ENCODE measurements at places on chromosomes 7 and 10. TPM values are rescaled to one million over a fixed set of nuclear protein-coding genes. Genes with fewer than 3 reads are reported as not detected.

FKBP9 gene
- total RNA-seq, result 2.4 TPM

PLEKHS1 gene
- 0.05 TPM for total RNA-seq

CALN1 gene
- not detected for total RNA-seq

TMEM130 gene
- 0.42 TPM for total RNA-seq

SLC13A4 gene
- total RNA-seq, result not detected

CPXM2 gene
- not detected for total RNA-seq

PRKG1 gene
- not detected for total RNA-seq

PPP1R3C gene
- total RNA-seq, result not detected

MSMB gene
- not detected for total RNA-seq

AKR1C8 gene
- 0.22 TPM for total RNA-seq

PCDH15 gene
- not detected for total RNA-seq

ENTPD1 gene
- 26.3 TPM for total RNA-seq

GATA3 gene
- total RNA-seq, result 79.5 TPM

PLAC9 gene
- total RNA-seq, result not detected

SLC13A1 gene
- total RNA-seq, result 0.05 TPM

XRCC2 gene
- 24.0 TPM for total RNA-seq

C10orf105 gene
- total RNA-seq, result 0.32 TPM

NAT16 gene
- total RNA-seq, result not detected

CCL24 gene
- not detected for total RNA-seq

CTAGE6 gene
- total RNA-seq, result not detected

CTAGE8 gene
- total RNA-seq, result 1.3 TPM

OR2A7 gene
- total RNA-seq, result 2.1 TPM

ANKRD22 gene
- 0.16 TPM for total RNA-seq

STEAP1B gene
- not detected for total RNA-seq

C7orf57 gene
- total RNA-seq, result 0.31 TPM

All from activated T-helper 1 cell treated with anti-CD3 and anti-CD28 coated beads, Interleukin-12 subunit alpha, Interleukin-12 subunit beta, Interleukin-2, Interleukin-4 antibody, amounts not matched to agents 30 ng/mL and 10 ng/mL and 1 ng/mL, durations not matched to agents 14 hours and 24 hours and 36 hours (primary cell).